Cortex of kidney (tissue), 1 donor: ENCODE measurements at places on chromosomes 16 and 17.

DNA sequence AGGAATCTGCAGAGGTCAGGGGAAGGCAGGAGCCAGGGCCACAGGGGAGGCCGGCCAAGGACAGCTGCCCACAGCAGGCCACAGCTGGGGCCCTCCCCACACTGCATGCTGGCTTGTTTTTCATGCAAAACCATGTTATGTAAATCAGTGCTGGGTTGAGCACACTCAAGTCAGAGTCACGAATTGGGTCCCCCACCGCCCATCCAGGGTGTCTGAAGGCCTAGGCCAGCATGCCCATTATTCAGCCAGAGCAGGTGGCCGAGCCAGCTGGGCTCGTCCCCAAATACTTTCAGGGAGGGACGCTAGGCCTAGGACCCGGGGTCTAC, 51.2 kb upstream of the TOB1 start:
- no peak for DNase-seq

- DNase-seq, result no peak
These were observed 3.8 kb upstream of the USP36 start for GRCh38 chr17:78844301-78845005.

DNA sequence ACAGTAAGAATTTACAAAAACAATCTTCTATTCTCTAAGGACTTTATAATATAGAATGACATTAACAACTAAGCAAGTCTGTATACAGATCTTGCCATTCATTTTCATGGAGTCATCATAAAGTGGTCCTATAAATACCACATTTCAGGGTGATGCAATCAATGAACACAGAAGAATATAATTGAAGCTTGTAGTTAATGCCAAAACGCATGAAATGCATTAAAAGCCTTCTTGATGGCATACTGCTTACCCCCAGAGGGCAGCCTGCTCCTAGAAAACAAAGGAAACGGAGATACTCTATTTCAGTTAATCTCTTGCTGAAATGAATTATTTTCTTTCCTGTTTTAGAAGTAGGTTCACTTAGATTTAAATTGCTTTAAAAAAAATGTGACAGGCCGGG, 45.2 kb upstream of the STAC2 start:
- DNase-seq, result no peak

DNA sequence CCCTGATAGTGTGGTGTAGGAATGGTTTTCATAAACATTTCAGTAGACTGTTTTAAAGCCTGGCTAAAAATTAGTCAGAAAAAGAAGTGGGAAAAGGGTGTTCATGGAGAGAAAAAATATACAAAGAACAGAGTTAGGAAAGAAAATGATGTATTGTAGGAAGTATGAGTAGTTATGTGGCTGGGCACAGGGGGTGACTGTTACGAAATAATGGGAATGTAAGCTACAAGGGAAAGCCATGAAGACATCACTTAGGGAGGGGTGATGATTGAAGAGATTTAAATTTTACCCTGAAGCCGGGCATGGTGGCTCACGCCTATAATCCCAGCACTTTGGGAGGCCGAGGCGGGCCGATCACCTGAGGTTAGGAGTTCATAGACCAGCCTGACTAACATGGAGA, 55.3 kb downstream of the NUP88 start:
- DNase-seq, result no peak

GRCh38 chr17:64040206-64040605, 19.8 kb upstream of the ICAM2 start:
- no peak for DNase-seq

GRCh38 chr17:32239456-32239855, 26.2 kb upstream of the RHBDL3 start:
- no peak for DNase-seq

GRCh38 chr17:61414141-61414935, 14.7 kb downstream of the TBX2 start:
- no peak for DNase-seq

- no peak for DNase-seq
These were observed 152.6 kb downstream of the PRKCA start for GRCh38 chr17:66455060-66455459.

DNA sequence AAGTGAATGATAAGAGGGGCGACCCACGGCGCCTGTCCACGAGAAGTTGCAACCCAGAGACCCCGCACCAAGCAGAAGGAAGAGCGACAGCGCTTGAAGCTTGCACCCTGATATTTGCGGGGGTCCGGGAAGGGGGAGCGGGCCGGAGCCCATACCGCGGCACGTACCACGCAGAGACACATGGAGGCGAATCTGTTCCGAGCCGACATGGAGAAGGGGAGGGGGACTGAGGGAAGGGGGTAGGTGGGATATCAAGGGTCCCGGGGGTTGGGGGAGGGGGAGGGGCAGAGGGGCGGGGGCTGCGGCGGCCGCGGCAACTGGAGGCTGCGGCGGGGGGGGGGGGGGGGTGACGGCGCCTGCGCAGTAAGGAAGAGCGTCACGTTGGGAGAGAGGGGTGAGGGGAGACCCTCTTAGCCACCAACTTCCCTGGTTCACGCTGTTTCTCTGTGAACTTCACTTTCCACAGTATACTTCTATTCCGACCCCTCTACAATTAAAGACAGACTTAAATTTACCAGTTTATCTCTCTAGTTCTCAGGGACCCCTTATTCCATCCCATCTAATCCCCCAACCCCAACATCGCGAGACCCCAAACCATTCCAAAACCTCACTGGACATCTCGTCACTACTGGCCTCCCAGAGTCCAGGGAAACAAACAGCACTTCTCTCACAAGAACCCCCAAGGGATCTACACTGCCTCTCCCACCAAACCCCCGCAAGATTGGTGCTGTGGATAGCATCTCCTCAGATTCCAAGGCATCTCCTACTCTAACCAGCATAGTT, 8.0 kb downstream of the DLG4 start:
- DNase-seq, result no peak

DNA sequence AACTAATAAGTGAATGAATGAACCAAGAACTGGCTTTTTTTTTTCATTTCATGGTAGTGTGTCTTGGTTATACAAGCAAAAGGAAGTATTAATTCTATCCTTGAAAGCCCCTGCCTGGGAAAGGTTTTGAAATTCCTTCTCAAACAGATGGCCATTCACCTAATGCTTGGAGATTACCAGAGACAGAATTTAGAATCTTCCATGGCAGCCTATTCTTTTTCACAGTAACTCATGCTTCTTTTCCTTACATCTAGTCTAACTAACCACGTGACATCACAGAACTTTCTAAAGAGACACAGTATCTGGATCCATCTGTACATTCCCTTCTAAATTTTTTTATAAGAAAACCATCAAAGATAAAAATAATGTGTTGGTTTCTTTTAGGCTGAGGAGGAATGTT, 151.6 kb downstream of the FTO start:
- DNase-seq, result no peak

GRCh38 chr16:8620535-8620934, 963 bp upstream of the METTL22 start:
- no peak for DNase-seq

DNA sequence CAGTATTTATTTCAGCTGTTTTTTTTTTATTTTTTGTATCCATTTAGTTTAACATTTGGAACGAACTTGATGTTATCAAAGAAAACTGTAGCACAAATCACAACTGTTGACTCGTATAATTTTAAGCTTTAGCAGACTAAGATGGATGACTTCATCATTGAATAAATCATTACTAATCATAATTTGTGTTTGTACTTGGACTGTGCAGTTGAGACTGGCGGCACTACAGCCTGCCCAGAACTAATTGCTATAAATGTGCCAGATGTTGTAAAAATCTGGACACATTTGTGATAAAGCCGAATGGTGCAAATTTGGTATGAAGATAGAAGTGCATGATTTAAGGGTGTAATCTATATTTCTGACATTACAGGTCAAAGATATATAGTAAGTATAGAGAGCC, 897.7 kb upstream of the CDH8 start:
- DNase-seq, result no peak

- no peak for DNase-seq
These were observed 205.2 kb upstream of the NLRP1 start for GRCh38 chr17:5789528-5789927.

DNA sequence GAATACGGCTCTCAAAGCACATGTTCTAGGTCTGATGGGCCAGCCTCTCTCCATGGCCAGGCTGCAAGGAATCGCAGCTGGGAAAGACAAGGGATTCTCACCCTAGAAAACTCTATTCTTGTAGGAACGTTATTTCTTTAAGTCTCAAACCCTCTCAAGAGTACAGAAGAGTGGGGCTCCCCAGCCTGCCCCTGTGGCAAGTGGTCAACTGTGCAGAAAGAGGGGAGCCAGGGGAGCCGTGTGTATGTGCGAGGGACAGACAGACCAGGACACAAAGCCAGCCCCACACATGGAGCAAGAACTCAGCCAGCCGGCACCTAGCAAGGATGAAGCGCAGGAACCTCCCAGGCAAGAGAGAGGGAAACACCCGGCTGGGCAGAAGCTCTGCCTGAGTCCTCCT, 16.4 kb downstream of the KIFC3 start:
- DNase-seq, result no peak

- DNase-seq, result no peak
These were observed 694 bp downstream of the NF1 start for GRCh38 chr17:31095236-31096105.

GRCh38 chr17:78341559-78342448, 18.1 kb downstream of the SOCS3 start:
- no peak for DNase-seq

- DNase-seq, result no peak
These were observed 261 bp upstream of the B4GALNT2 start for GRCh38 chr17:49132317-49132698.

- DNase-seq, result no peak
These were observed 538.5 kb upstream of the CDH11 start for GRCh38 chr16:65660390-65660789.

GRCh38 chr17:76004750-76005262, 4.2 kb downstream of the CDK3 start:
- DNase-seq, result no peak

DNA sequence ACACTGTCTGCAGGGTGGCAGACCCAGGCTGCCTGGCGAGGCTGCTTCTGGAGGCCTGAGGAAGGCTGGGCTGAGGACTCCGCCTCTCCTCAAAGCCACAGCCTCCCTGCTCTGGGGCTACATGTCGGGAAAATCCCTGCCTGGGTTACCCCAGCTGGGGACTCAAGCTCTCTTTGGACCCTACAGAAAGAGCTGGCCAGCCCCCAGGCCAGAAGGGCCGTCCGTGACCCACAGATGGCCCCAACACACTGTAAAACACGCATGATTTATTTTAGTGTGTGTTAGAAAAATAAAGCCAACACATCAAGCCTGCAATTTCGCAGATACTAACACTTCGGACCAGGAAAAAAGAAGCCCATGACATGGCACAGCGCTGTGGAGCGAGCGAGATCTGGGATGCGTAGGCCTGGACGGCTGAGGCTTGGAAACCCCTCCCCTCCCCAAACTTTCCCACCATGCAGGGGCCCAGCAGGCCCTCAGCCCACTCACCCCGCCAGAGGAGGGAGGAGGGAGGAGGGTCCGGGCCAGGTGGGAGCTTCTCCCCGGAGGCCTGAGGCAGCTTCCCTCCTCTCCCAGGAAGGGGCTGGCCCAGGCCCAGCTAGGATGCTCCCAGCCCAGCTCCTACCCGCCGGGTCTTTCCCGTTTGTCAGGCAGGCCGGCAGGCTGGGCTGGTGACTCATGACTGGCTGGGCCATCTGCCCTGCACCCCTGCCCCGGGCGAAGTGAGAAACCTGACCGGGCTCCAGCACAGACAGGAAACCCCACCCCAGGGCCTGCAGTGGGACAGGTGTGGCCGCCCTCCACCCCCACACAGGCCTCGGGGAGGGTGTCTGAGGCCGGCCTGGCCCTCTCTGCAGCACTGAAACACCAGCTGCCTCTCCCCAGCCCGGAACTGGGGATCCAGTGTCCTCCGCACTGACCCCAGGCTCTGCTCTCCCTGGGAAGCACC, 34.1 kb upstream of the SLC38A10 start:
- DNase-seq, result no peak

GRCh38 chr16:69848637-69849545, 86.8 kb downstream of the WWP2 start:
- DNase-seq, result no peak

DNA sequence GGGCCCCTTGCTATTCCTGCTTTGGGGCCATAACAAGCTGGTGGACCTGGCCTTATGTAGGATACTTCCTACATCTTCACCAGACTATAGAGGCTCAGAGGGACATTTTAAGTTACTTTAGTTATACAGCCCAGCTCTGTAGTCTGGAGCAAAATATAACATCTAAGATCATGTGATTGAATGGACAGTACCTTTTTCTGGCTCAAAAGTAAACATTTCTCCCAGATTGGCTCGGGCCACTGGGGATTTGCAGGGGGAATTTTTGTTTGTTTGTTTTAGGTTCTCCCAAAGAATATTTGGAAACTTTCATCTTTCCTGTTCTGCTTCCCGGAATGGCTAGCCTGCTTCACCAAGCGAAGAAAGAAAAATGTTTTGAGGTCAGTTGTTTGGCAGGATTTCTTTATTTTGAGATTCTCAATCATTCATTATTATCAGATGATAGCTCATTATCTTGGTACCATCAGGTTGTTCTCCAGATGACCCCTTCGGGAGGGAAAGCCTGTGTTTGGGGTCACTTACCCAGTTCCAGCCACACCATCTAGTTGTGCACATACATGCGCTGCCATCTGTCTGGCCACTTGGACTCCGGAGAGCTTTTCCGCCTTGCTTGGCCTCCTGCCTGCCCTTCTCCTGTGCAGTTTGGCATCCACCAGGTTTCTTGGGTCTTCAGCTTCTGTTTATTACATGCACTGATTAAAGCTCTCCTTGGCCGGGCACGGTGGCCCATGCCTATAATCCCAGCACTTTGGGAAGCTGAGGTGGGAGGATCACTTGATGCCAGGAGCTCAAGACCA, 17.2 kb downstream of the IQCK start:
- no peak for DNase-seq

- no peak for DNase-seq
These were observed 54.7 kb downstream of the WSCD1 start for GRCh38 chr17:6124856-6125255.

- no peak for DNase-seq
These were observed 344.8 kb downstream of the SNX29 start for GRCh38 chr16:12321311-12321842.

DNA sequence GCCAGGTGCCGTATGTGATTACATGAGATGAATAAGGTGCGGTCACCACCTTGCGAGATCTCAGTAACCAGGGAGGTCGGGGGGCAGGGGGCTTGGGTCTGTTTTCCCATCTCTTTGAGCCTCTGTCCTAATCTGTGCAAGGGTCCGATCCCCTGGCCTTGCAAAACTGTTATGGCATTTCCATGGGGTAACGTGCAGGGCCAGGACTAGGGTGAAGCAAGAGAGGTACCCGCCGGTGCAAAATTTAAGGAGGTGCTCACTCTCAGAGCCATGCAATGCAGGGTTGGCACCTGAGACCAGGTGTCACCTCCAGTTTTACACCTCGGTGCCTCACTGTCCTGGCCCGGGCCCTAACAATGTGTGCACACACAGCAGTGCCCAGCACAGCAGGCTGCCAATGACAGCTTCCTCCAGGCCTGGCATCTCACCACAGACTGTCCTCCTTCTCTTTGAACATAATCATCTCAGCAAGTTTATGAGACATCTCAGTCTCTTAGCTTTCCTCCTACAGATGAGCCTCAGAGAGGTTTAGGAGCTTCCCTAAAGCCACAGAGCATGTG, 43.6 kb downstream of the C16orf95 start:
- DNase-seq, result no peak

- no peak for DNase-seq
These were observed 68.6 kb downstream of the SEC14L1 start for GRCh38 chr17:77209330-77209748.

- DNase-seq, result no peak
These were observed 2.3 kb upstream of the XAF1 start for GRCh38 chr17:6753546-6753945.

GRCh38 chr16:721765-722540, 1.0 kb downstream of the ANTKMT start:
- no peak for DNase-seq

- no peak for DNase-seq
These were observed 4.1 kb downstream of the KRT10 start for GRCh38 chr17:40818343-40818732.
